ENCODE measurements at places on chromosomes 2 and 18. TPM values are rescaled to one million over a fixed set of nuclear protein-coding genes. Genes with fewer than 3 reads are reported as not detected.

TRIB2 gene
- 0.91 TPM for total RNA-seq

IL1F10 gene
- not detected for total RNA-seq

PLGLB2 gene
- 0.23 TPM for total RNA-seq

GALNT3 gene
- total RNA-seq = not detected

HOXD8 gene
- total RNA-seq = 5.6 TPM

RAB6C gene
- total RNA-seq = not detected

GRP gene
- not detected for total RNA-seq

PDE1A gene
- total RNA-seq = 0.11 TPM
